ENCODE measurements at places on chromosomes 12 and 14.

GRCh38 chr12:106234449-106234848, 13.4 kb downstream of the CKAP4 start:
- no peak for DNase-seq

- DNase-seq = no peak
These were observed 30.1 kb upstream of the DHRS7 start for GRCh38 chr14:60195179-60195810.

GRCh38 chr12:4143896-4144295, 129.7 kb upstream of the CCND2 start:
- DNase-seq = no peak

GRCh38 chr12:106021516-106021915, 117.2 kb downstream of the NUAK1 start:
- no peak for DNase-seq

GRCh38 chr12:103734863-103735262, 106.2 kb downstream of the NT5DC3 start:
- DNase-seq = no peak

DNA sequence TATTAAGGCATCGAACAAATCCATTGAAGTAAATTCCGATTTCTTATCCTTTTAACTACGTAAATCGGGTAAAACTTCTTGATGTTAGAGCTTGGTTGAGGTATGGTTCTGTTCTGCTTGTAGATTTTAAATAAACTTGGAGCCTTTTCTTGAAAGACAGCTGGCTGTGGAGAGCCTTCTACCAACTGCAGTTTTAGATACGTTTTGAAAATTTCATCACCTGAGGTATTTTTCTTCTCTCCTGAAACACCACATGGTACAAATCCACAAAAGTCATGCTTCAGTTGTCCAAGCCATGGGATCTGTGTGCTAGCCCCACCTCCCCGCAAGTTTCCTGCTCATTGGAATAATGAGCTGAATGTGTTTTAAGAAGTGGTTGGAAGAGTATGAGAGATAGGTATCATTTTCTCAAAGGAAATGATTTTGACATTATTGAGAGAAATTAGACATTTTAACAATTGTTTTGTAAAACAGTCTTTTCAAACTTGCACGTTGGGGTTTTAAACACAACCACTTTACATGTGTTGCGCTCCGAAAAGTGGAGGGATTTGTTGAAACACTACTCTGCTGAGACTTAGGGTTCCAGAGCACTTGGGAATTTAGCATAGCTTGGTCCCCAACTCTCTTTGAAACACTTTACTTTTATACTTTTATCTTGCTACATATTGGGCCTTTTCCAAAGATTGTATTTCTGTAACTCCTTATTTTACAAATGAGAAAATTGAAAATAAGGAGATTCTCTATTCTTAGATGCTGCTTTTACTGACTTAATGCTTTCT, 1.4 kb downstream of the PPM1A start:
- no peak for DNase-seq

- DNase-seq = no peak
These were observed 76.9 kb downstream of the VRK1 start for GRCh38 chr14:96874127-96874526.

GRCh38 chr12:4448943-4449850, 3.6 kb upstream of the FGF6 start:
- DNase-seq = no peak

- DNase-seq = no peak
These were observed 149.6 kb downstream of the SLC38A6 start for GRCh38 chr14:61130512-61131260.

GRCh38 chr14:69727860-69728259, 39.1 kb upstream of the SRSF5 start:
- DNase-seq = no peak

DNA sequence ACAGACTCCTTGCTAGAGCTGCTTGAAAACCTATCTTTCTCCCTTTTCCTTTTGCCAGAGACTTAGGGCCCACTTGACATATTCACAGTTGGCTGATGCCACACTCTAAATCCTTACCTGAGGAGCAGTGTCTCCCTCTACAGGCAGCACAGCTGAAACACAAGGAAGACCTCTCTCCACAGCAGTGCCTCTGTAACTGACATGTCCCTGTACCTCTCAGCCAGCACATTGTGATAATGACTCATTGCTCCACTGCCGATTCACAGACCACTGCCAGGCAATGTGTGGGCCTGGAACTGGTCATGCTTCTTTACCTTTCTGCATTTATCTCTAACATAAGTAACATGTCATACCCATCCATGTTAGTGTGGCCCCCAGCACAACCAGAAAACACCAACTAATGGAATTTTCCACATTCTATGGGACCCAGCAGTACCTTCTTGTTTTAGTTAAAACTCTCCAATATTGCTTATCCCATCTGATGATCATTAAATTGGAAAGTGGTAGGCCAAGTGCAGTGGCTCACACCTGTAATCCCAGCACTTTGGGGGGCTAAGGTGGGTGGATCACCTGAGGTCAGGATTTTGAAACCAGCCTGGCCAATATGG, 56.5 kb downstream of the GTF2A1 start:
- DNase-seq = no peak

DNA sequence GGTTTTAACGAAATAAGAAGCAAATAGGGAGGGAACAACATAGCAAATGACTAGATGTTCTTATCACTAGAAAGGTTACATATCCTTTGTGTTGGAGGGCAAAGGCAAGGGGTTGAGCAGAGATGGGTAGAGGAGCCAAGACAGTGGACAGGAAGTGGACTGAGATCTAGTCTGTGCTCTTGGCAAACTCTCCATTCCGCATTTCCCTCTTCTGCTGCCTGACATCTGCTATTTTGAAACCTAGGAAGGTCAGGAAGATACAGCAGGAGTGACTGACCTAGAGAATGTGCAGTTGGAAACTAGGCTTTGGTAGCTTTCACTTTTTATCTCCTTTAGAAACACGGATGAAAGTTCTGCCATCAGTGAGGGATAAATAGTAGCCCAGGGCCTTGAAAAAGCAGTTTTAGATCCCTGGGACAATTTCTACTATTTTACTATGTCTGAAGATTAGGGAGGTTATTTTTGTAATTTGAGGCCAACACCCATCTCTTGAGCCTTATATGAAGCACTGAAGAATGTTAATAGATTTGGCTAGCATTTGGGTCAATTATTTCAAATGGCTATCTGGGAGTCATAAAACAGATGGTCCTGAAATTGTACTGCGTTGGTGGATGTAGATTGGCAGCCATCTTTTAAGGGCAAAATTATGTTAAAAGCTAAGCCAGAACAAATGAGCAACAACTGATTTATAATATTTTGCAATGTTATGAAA, 410.3 kb downstream of the PCNX1 start:
- DNase-seq = no peak

- no peak for DNase-seq
These were observed 23.1 kb downstream of the TTC6 start for GRCh38 chr14:37618498-37619028.

GRCh38 chr14:81170829-81171195, 49.9 kb downstream of the GTF2A1 start:
- no peak for DNase-seq

- no peak for DNase-seq
These were observed 206.6 kb downstream of the CACNA1C start for GRCh38 chr12:2259369-2259768.

DNA sequence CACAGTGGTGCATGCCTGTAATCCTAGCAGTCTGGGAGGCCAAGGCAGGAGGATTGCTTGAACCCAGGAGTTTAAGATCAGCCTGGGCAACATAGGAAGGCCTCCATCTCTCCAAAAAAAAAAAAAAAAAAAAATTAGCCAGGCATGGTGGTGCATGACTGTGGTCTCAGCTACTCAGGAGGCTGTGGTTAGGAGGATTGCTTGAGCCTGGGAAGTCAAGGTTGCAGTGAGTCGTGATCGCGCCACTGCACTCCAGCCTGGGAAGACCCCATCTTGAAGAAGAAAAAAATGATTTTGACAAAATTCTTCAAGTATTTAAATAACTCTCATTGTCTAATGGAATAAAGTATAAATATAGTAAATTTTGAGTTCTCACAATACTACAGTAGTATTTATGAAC, 219.2 kb upstream of the SSTR1 start:
- no peak for DNase-seq

- no peak for DNase-seq
These were observed 330.9 kb downstream of the TMEM121 start for GRCh38 chr14:105857220-105857825.

DNA sequence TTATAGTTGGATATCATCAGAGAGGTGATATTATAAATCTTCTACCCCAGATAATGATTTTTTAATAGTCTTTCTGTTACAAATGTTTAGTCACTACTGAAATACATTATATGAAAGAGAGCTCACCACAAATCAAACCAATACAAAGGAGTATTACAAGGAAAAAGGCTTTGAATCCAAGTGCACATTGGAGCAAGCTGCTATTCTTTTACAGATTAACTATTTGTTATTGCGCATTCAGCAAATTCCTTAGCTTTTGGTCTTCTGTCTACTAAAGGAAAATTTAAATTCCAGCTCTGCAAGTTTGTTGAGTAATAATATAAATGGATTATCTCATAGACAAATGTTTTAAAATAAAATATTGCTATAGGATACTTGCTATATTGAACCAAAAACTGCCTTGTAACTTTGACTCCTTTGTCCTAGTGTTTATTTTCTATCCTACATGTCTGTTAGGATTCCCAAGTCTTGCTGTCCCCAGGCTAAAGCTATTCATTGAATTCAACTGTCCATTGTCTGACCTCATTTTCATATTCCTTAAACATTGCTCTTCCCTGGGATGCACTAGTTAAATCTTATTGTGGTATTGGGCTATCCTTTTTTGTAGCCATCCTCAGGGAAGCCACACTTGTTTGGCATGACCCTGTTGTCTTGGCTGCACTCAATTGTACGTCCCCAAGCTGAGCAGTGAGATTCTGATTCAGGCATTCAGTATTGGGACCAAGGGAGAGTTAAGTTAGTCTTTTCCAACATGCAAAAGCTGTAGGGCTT, 41.5 kb downstream of the PDE3A start:
- no peak for DNase-seq

DNA sequence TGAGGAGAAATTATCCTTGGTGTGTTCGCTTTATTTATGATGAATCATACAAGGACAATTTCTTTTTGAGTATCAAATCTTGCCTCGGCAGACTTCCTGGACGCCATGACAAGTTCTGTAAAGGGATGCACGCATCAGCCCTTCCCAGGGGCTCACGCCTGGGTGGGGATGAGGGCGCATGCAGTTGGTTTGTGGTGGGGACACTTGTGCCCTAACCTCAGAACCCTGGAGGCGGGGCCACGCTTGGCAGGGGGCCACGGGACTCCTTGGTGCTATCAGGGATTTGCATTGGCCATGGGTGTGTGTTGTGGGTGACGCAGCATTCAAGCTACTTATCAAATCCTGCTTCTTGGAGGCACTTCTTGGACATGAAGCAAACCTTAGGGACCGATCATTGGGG, 143.8 kb upstream of the RTL1 start:
- DNase-seq = no peak

DNA sequence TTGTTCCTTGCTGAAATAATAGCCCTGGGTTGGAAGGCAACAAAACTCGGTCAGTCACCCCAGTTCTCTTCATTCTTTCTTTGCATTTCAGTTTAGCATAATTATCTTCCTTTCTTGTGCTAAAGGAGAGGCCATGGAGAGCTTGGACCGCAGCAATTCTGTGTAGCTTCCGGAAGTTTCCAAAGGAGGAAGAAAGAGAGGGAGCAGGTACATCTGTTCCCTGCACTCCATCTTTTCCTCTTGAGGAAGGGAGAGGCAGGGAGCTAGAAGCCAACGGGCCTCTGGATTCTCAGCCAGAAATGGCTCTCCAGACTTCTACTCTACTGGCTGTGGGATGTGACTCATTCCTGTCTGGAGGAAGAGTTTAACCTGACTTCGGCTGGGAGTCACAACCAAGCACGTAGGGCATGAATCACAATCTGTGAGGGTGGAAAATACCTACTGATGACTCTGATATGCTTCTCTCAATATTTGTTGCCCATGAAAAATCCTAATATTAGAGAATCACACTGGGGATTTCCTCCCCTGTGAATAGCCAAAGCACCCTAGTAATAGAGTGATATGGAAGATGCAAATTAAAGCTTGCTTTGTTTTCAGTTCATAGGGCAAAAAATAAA, 17.0 kb downstream of the ANO6 start:
- DNase-seq = no peak

GRCh38 chr14:50389668-50390441, 6.8 kb downstream of the CDKL1 start:
- no peak for DNase-seq

DNA sequence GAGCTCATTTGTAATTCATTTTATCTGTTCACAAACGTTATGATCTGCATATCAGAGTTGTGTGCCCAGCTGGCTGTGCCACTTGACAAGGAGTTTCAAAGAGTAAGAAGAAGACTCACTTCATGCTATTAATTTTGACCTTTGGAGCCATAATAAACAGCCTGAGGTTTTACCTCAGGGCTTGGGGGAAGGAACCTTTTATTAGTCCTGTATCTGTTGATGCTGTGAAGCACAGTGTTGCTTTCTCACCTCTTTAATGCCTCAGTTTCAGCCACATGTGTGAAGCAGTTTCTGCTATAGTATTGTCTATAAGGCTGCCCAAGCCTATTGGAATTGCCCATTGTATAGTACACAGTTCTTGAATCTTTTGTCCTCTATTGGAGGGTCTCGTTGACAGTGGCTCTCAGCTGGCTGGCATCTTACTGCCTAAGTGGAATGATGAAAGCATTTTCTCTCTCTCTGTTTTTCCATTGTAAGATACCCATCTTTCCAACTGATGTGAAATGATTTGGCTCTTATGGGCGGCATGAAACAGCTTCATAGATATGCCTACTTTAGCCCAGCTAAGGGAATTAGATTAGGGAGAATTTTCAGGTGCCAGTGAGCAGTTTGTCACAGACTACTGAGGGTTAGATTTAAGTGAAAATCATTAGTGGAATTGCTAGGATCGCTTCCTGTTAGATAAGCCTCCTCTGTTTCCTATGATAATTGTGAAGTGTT, 34.7 kb downstream of the GPATCH2L start:
- no peak for DNase-seq

GRCh38 chr14:100910888-100911664, 7.6 kb upstream of the RTL1 start:
- no peak for DNase-seq

- DNase-seq = no peak
These were observed 53.3 kb downstream of the CHGA start for GRCh38 chr14:92976268-92976667.

- no peak for DNase-seq
These were observed 12.4 kb upstream of the RPH3A start for GRCh38 chr12:112779181-112779580.

GRCh38 chr12:12882288-12882687, 9.1 kb upstream of the GPRC5A start:
- DNase-seq = no peak
